ENCODE measurements at places on chromosomes 3 and 15.

- no peak for DNase-seq
Observed at GRCh38 chr3:14857506-14857905, 38.7 kb downstream of the FGD5 start.

DNA sequence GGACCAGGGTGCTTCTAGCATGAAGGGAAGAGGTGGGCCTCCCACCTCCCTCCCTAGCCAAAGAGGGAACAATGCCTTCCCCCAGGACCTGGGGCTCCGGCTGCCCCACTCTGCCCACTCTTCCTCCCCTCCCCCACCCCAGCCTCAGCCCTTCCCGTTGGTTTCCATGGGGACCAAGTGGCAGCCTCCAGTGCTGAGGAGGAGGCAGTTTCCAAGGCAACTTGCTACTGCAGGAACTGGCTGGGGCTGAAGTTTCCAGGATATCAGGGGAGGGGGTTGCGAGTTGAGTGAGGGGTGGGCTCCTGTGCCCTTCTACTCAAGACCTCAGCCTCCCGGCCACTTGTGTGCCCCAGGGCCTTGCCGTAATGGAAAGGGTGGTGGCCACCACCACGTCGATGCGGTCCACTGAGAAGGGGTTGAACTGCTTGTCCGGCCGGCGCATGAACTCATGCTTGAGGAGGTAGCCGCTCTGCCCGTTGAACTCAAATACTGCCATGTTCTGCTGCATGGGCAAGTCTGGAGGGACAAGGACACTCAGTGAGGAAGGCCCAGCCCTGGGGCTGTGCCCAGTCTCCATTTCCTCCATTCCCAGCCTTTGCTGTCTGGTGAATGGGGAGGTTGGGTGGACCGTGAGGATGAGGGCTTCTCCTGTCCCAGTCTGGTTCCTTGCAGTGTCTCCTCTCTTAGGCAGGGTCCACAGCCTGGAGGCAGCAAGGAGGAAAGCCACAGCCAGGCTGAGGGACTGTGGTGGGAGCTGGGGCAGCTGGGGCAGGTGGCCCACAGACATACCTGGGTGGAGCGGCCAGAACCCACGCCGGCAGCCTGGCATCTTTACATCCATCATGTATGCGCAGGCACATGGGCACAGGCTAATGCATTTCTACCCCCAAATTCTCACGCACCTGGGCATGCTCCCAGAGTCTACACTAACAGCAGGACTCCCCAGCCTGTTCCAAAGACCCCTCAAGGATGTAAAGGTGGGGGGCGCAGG, 11.3 kb upstream of the ANKRD63 start:
- no peak for DNase-seq

GRCh38 chr3:20424086-20424485, 238.1 kb upstream of the SGO1 start:
- DNase-seq = no peak

DNA sequence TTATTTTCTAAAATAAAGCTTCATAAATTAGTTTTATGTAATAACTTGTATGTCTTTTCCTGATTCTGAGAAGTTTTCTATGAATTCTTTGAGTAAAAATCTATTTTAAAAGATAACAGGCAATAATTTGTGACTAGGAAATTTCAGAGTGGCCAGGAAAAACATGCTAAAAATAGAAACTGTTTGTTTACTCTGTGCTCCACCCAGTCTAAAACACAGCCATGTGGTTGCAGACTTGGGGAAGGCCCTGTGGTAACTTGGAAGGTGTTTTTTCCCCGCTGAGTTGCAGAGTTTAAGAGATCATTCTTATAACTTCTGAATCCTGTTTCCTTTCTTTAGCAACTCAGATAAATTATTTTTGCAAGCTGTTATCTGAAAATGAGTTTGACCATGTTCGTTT, 21.9 kb downstream of the PLCL2 start:
- no peak for DNase-seq

- DNase-seq = no peak
Observed at GRCh38 chr3:155704061-155704460, 40.8 kb downstream of the PLCH1 start.

DNA sequence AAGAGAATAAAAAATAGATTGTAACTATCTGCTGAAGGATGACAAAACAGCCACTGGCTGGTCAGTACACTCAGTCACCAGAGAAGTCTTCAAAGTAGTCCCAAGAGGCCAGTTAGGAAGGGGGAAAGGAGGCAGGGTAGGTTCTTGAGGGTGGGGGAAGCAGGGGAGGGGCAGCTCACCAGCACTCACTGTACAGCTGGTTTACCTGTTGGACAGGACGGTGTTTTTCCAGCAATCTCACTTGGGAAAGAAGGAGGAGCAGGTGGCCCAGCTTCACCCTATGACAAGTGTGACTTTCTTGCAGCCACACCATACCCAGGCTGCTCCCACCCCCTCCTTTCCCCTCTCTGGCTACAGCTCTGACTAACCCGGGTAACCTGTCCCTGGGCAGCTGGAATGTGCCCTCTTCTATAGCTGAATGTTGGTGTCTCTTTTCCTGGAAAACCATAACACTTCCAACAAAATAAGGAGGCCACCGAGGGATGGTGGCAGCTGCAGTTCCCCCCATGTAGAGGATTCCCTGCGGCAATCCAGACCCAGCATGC, 203.4 kb upstream of the NSMCE3 start:
- no peak for DNase-seq

- DNase-seq = no peak
Observed at GRCh38 chr3:39169712-39170111, 16.3 kb upstream of the CSRNP1 start.

DNA sequence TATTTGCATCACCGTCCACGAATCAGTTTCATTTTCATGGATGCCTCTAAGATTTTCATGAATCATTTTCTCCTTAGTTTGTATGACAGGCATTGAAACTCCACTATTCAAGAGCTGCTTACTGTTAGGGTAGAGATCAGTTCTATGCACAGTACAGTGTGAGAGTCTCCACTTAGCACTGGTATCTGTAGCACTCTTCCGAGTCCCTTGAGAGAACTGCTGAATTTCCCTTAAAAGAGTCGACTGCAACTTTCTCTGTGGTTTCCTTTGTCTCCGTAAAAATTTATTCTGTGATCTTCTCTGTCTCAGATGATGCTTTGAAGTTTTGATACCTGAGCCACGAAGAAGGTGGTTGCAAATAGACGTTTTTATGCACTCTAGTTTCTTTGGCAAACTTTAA, 14.8 kb downstream of the GTPBP8 start:
- peak; percentile 32 for DNase-seq

- no peak for DNase-seq
Observed at GRCh38 chr3:64616953-64617352, 70.8 kb downstream of the ADAMTS9 start.

DNA sequence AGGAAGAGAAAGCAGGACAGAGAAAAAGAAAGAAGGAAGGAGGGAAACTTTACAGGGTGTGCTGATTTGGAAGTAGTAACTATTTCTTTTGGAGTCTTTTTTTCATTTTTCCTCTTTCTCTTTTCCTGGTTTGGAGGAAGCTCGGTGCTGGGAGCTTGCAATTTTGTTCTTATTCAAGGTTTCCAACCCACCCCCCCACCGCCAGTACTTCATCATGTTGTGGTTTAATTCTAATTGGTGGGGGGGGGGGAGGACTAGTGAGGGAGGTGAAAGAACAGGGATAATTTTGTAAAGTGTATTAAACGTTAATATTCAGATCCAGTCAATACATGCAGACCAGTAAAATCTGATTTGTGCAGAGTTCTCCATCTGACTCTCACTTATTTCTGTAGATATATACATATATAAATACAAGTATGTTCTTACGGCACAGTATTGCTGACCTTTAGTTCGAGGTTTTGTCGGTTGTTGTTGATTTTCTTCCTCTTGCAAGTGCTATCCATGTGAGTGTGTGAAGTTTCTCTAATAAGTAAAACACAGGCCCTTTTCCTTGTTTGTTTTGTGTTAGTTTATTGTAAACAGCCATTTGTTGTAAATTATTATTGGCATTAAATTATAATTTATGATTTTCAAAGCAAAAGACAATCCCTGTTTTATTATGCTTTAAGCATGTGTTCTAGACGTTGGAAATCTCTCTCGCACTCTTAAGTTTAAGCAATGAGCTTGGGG, 9.3 kb downstream of the NR2F2 start:
- DNase-seq = no peak

GRCh38 chr3:182910936-182911781, 69.2 kb downstream of the DCUN1D1 start:
- DNase-seq = no peak

GRCh38 chr3:127637546-127637945, 8.6 kb downstream of the PODXL2 start:
- no peak for DNase-seq

GRCh38 chr15:28915935-28916334, 30.2 kb downstream of the APBA2 start:
- no peak for DNase-seq

GRCh38 chr3:127304121-127304744, 16.4 kb upstream of the PRR20G start:
- DNase-seq = no peak

DNA sequence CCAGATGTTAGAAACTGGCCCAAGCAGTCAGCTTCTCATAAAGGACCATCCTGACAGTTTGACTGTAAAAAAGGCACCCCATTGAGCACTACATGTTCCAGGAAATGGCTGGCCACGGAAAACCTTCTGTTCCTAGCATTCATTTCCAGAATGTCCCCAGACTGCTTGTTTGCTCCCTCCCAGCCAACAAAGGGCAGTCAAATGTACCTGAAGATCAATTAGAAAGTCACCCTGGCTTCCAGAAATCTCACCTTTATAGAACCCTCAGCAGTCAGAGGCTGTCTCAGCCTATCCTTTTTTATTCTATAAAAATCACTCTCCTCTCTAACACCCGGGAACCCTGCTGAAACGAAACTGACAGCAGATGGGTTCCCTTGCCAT, 784 bp upstream of the SAMMSON start:
- no peak for DNase-seq

- no peak for DNase-seq
Observed at GRCh38 chr3:172564499-172564898, 41.3 kb upstream of the TNFSF10 start.

GRCh38 chr3:57152151-57153143, 12.7 kb downstream of the IL17RD start:
- no peak for DNase-seq

DNA sequence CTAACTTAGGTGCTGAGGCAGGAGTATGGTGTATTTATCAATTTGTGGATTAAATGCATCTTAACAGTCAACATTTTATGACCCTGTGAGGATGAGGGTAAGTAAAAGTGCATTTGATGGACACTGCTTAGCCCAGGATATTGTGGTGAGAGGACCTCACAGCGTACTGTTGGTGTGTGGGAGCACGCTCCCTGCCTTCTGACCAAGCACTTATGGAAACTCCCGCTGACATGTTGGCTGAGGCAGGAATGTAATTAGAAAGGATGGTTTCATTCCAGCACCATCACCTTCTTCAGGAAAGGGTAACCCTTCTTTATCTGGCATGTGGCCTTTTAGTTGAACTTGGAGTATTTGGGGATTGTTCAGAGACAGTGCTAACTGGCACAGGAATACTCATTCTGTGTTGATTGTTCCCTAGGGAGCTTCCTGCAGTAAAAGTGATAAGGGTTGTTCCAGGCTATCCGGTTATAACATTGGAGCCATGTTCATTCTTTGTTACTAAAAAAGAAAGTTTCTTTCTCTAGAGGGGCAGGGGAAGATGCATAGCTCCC, 11.7 kb upstream of the FSTL1 start:
- no peak for DNase-seq

- DNase-seq = no peak
Observed at GRCh38 chr3:27171113-27171512, 198.1 kb downstream of the NEK10 start.

- no peak for DNase-seq
Observed at GRCh38 chr15:56247266-56247665, 3.6 kb upstream of the RFX7 start.

DNA sequence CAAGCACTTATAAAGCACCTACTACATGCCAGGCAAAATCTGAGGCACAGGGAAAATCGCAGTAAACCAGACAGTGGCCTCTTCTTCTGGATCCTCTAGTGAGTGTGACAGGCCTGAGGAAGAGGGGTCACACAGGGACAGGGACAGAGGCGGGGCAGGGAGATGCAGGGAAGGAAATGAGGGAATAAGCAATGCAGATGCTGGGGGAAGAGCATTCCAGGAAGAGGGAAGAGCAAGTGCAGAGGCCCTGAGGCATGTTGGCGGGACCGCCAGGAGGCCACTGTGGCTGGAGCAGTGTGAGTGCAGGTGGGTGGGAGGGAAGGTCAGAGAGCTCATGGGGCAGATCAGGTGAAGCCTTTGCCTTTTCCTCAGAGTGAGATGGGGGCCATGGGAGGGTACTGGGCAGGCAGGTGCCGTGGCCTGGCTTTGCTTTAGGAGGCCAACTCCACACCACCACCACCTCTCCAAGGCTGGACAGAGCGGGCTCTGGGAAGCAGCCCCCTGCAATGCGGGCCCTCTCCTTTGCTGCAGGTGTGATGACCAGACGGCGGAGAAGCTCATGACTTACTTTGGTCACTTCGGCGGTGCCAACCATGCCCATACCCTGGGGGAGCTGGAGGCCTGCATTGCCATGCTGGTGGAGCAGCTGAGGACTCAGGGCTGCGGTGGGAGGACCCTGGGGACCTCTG, 26.8 kb upstream of the GP9 start:
- no peak for DNase-seq

DNA sequence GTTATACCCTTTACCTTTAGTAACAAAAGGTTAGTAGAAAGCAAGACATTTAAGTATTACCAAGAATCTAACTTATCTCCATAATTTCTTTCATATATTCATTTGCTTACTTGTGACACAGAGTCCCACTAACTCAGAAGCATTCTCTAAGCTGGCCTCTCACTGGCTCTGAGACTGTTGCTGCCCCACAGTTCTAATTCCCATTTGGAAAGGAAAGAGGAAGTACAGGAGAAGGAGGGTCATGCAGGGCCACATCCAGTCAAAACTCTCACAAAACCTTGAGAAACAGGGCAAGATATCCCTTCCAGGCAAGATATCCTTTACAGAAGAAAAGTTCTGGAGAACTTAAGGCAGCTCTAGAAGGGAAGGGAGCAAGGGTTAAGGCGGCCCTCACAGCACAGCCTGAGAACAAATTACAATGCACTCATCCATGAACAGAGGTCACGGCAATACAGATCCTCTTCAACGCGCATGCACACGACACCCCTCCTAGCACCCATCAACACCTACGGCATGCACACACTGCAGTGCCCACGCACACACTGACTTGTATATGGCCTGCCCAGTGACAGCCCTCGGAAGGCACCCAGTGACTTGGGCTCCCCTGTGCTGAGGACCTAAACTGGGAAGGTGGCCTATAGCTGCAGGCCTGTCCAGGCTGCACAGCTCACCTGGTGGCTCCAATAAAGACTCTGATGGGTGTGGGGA, 13.0 kb upstream of the MYO5C start:
- no peak for DNase-seq

- no peak for DNase-seq
Observed at GRCh38 chr15:101530224-101530958, 40.9 kb upstream of the PCSK6 start.
